SW 1271 (cell line): ENCODE measurements at places on chromosomes 16 and 17.
A peak's percentile ranks its signal among the peaks of the same experiment; 100 is the strongest.

DNA sequence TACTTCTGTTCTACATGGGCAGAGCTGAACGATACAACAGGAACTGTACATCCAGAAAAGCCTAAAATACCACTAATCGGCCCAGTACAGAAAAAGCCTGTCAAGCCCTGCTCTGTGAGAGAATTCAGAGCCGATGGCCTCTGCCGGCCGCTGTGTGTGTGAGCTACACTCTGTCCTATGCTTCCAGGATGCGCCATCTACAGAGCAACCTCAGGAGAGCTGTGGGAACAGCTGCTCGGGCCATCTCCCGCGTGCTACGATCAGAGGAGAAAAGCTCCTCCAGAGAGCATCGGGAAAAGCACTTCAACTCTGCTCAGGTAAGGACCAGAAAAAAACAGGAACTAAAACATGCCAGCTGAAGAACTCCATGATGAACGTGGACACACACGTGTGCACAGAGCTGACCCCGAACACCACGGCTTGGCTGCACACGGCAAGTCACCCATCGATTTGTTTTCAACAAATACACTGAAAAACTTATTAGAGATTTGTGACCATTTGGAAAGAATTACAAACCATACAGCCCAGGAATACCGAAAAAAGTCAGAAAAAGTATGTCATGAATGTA lies 115.9 kb downstream of the ANKRD11 start:
- DNase-seq = no peak

GRCh38 chr17:79941088-79942010 lies 94.3 kb downstream of the TBC1D16 start:
- no peak for DNase-seq

GRCh38 chr16:83174671-83175070 lies 547.9 kb downstream of the CDH13 start:
- DNase-seq = no peak

GRCh38 chr17:37791447-37792399 lies 46.9 kb upstream of the HNF1B start:
- no peak for DNase-seq

DNA sequence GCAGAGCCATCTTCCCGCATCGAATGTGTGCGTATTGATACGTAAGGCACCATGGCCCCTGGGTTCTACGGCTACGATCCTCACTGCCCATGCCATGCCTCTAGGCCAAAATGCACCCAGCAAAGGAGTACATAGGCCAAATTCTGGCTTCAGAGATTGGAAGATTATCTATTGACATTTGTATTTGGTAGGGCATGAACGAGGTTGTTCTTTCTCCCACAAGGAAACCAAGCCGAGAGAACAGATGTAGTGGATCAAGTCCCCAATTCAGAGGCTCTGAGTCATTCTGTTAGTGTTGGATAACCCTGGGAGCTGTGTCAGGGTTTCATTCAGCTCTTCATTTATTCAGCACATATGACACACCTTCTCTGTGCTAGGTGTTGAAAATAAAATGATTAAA lies 36.5 kb downstream of the HOXB1 start:
- no peak for DNase-seq

GRCh38 chr17:20141198-20141972 lies 132.2 kb downstream of the SPECC1 start:
- no peak for DNase-seq

GRCh38 chr17:59668816-59669215 lies 38.4 kb downstream of the PTRH2 start:
- peak; percentile 92 for DNase-seq
